Stimulated activated CD4-positive, alpha-beta T cell treated with anti-CD3 and anti-CD28 coated beads, TNF-alpha, amount 100 ng/mL, for 4 hours (primary cell): ENCODE measurements at places on chromosomes 6 and 20.
A peak's percentile ranks its signal among the peaks of the same experiment; 100 is the strongest.

- DNase-seq = peak; percentile 47
These were observed 651 bp upstream of the TAPBP start for GRCh38 chr6:33314515-33314942.

DNA sequence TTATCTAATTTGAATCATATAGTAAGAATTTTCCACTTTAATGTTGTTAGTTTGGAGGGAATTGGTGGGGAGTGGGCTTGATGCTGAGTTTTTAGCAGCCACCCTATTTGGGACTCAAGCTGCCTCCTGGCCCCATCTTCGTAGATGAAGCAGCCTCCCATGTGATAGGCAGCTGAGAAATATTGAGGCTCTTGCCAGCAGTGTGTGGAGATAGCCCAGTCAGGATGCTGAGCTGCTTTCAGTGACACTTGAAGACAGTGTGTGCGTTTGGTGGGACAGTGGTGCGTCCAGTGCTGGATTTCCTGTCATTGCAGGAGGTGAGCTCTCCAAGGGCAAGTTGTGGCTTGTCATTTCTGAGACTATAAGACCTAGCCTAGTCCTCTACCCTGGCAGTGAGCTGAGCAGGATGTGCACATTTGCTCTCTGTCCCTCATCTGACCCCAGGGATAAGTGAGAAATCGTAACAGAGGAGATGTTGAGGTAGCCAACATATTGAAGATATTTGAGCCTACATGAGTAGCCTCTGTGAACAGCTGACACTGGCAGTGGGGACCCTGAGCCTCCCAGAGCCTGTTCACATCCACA, 47.9 kb upstream of the RNF8 start:
- no peak for DNase-seq

DNA sequence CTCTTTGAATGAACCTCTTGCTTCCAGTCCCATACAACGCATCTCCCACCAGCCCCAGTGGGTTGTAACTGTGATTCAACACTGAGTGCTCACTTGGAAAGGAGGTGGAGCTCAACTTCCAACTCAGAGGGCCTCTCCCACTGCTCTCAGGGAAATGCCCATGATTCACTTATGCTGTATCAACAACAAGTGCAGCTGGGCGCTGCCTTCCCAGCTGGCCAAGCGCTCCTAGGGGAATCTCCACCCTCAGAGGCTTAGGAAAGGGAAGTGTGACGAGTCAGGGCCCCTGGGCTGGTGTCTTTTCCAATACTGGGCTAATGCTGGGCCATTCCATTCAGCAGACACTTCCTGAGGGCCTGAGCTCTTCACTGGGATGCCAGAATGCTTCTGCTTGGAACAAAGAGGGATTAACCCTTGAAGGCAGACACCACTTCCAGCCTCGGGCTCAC, 8.1 kb upstream of the OCSTAMP start:
- no peak for DNase-seq

- DNase-seq = no peak
These were observed 48.6 kb downstream of the SLX4IP start for GRCh38 chr20:10483691-10484090.

DNA sequence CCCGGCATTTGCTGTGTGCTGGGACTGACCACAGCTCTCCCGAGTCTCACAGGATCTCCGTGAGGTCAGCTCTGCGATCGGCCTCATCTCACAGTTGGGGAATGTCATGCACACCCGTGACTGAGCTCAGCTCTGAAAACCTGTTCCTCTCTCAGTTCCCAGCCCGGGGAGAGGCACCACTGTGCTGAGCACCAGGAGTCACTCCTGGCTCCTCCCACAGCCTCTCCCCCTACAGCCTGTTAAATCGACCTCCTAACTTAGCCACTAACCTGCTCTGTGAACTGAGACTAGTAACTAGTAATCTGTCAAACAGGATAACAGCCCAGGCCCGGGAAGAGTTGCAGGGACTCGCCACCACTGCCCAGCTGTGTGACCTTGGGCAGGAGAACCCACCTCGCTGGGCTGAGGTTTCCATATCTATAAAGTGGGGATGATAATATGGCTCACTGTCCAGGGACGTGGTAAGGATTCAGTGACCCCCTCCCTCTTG, 20.1 kb upstream of the NOL4L start:
- no peak for DNase-seq

- no peak for DNase-seq
These were observed 16.1 kb downstream of the PCMTD2 start for GRCh38 chr20:64271636-64272035.

GRCh38 chr20:33640287-33640686, 21.8 kb upstream of the C20orf144 start:
- no peak for DNase-seq

DNA sequence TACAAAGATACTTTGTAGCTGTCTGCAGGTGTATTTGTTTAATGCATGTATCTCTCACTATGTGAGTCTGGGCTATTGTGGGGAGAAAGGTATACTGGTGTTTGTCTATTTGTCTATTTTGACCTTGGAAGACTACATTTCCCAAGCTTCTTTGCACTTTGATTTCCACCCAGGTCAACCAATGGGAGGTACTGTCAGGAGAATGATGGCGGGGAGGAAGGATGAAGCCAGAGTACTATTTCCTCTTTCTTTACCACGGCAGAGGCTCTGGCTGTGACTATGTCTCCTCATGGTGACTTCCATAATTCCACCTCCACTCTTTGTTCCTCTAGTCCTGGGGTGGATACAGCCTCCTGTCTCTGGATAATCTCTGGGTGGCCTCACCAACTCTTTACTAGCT, 23.1 kb downstream of the LBP start:
- DNase-seq = no peak

DNA sequence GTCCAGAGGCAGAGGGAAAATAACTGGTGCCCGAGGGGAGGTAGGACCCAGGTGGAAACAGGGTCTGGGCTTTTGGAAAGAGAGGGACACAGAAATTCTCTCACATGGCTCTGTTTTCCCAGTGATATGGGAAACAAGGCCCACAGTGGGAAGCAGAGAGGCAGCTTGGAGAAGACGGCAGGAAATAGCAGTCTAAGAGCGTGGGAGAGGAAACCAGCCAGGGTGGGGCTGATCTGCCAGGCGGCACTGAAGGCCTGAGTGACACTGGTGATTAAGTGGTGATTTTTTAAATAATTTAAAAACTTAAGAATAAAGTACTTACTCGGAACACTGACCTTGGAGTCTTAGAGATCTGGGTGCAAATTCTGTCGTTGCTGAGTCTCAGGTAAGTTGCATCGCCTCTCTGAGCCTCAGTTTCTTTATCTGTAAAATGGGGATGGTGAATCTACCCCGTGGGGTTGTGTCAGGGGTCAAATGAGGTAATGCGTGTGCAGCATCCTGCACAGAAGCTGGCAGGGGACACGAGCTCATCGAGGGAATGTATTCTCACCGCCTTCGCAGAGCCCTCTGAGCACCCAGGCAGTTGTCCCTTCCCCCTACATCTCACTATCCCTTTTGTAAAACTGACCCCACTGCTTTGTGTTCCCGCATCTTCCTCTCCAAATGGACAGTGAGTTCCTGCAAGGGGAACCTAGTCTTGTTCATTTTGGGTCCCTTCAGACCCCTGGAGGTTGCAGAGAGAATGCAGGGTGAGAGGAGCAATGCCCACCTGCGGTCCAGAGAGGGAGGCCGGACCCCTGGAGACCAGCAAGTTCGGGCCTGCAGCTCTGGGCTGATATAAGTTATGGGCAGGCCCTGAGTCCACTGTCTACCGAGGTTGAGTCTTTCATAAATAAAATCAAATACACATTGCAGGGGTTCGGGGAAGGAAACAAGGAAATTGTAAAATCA, 228.6 kb upstream of the PMEPA1 start:
- no peak for DNase-seq

- no peak for DNase-seq
These were observed 160.4 kb downstream of the NRN1 start for GRCh38 chr6:5846335-5846734.

GRCh38 chr6:19660123-19660910, 176.9 kb upstream of the ID4 start:
- DNase-seq = no peak

- DNase-seq = no peak
These were observed 79.8 kb downstream of the RTN4IP1 start for GRCh38 chr6:106549521-106549920.

- DNase-seq = no peak
These were observed 99.5 kb downstream of the FOXC1 start for GRCh38 chr6:1709234-1709641.

DNA sequence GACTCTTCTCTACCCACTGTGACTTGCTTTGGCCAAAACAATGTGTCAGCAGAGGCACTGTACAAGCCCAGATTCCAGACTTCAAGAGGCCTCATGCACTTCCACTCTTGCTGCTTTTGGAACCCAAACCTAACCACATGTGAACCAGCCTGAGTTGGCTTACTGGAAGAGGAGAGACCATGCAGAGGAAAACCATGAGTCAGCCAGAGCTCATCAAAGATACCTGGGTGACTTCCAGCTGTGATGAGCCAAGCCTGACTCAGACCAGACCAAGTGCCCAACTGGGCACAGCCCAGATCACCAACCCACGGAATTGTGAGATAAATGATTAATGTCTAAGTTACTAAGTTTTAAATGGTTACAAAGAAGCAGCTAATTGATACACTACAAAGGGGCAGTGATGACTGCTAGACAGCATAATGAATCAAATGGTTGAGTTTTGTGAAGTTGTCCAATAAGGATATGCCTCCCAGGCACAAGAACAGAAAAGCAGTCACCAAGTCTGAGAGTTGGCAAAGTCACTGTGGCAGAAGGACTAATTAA, 16.2 kb upstream of the BEND6 start:
- DNase-seq = no peak

DNA sequence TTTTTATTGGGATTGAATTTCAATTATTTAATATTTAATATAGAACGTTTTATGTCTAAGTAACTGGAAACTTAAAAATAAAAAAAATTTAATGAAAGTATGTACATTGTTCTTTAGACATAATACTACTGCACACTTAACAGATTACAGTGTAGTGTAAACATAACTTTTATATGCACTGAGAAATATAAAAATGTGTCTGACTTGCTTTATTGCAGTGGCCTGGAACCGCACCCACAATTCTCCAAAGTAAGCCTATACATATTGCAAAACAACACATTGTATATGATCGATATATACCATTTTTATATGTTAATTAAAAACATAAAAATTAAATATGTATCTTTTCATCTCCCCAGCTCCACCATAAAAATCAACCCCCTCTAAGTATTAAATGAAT, 42.8 kb downstream of the GFOD1 start:
- DNase-seq = no peak

GRCh38 chr6:119643876-119644275, 294.3 kb upstream of the MAN1A1 start:
- DNase-seq = no peak

DNA sequence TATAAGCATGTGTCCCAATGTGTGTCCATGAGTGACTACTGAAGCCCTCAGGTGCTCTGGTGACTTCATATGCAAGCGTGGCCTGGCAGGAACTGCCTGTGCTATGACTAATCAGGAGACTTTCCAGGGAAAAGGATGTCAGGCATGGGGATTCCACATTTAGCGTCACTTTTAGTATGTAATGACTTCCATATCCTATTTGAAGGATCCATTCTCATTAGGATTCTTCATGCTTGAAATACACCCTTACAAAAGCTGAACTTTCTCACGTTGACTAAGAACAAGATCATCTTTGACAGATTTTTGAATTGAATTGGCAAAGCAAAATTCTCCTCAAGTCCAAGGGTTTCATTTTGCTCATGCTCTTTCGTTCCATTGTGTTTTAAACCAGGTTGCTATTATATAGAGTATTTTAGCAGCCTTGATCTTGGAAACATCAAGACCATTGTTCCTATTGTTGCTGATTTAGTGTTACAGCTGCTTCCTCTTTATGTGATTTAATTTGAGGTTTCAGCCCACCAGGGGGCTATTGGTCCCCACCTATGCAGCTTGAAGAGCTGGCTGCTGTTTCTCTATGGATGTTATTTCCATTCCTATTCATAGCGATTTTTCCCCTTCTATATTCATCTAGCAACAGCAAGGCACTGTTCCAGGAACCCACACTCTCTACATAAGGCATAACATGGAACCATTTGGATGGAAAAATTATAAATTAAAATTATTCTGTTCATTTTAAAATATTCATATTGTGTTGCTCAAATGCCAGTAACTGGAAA, 418.6 kb downstream of the CDKAL1 start:
- no peak for DNase-seq

DNA sequence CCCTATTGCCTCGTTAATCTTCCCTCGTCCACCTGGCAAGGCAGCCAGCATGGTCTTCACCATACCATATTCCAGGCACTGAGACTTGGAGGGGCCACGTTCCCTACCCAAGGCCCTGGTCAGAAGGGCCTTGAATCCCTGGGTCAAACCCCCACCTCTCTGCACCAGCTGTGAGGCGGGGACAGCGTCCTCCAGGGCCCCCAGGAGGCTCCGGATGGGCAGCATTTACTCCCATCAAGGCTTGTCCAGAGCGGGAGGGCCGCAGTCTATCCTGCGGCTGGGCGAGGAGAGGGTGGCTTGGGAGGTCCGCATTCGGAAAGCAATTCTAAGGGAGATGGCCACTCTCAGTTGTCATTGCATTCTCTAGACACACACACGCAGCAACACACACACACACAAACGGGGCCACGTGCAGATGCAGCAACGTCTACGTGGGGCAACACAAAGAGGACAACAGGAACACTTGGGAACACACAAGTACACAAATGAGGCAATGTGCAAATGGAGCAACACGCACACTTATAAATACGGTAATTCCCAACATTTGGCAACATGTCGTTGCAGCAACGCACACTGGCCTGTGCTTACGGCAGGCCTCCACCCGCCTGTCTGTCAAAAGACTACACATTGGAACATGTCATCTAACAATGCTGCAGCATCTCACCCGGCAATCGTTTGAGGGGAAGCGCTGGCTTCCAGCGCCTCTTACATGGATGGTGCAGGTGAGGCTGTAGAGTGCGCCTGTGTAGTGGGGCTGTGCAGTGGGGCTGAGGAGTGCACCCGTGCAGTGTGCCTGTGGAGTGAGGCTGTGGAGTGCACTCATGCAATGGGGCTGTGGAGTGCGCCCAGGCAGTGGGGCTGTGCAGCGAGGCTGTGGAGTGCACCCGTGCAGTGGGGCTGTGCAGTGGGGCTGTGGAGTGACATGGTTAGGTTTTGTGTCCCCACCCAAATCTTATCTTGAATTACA, 12.9 kb upstream of the NTSR1 start:
- no peak for DNase-seq

- no peak for DNase-seq
These were observed 10.1 kb upstream of the PYGB start for GRCh38 chr20:25237610-25238318.

DNA sequence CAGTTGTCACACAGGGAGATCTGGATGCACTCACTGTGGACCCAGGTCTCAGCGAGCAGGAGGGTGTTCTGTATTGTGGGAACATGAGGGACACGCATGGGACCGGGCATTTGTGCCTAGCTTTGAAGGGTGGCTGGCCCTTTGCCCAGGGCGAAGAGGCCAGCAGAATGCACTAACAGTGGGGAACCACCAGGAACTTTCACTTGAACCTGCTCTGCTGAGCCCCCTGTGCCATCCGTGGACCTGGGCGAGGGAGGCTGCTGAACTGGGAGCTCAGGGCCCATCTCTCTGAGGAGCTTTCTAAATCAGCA, 1.2 kb upstream of the ULBP2 start:
- no peak for DNase-seq

DNA sequence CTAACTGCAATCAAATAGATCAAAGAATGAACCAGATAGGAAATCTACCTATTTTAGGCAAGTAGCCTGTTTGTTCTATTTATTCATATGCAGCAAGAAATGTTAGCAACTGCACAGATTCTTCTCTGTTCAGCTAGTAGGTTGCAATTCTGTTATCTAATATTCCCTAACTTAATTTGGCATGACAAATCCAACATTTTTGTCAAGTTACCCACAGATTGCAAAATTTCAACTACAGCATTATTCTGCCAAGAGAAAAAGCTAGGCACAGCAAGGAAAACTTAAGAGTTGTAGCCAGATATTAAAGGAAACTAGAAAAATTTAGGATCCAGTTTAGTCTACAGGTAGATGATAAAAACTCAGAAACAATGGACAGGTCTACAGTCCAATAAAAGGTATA, 104.4 kb upstream of the SYNCRIP start:
- no peak for DNase-seq
